ENCODE measurements at places on chromosomes 2 and 18.

DNA sequence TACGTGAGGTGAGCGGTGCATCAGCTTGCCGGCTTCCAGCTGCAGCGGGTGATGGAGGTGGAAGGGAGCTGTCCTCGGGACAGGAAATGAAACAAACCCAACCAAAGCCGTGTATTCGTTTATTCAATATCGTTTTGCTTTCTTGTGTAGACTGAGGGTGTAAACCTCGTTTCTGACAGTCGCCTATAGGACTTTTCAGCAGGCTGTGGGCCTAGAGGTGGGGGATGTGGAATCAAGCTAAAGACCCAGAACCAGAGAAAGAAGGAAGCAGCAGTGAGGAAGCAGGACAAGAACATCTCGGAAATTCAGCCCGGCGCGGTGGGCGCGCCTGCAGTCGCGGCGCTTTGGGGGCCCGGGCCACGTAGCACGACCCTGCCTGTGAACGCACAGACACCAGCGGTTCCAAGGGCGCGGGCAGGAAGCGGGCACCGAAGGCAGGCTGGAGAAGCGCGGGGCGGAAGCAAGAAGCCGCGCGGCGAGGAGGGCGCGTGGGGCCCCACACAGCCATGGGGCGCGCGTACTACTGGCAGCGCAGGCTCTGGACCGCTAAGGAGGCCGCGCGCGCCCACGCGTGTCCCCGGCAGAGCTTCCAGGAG is 755 bp upstream of the ATP9B start:
- no peak for DNase-seq

- no peak for DNase-seq
Measured at GRCh38 chr2:105806996-105807395, 62.3 kb downstream of the NCK2 start.

- DNase-seq: no peak
Measured at GRCh38 chr2:234969306-234970098, 17.7 kb downstream of the SH3BP4 start.

DNA sequence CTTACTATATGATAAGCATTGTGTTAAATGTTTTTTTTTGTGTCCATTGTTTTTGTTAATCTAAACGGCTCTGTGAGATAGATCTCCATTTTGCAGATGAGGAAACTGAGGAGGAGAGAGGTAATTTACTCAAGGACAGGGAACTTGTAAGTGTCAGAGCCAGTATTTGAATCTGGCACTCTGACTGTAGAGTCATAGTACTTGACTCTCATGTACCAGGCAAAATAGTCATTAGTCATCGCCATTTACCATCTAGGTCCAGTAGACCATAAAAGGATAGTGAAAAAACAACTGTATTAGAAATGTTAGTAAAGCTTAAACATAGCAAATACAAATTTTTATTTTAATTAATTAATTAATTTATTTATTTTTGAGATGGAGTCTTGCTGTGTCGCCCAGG is 4.8 kb downstream of the PSMD14 start:
- DNase-seq: no peak

DNA sequence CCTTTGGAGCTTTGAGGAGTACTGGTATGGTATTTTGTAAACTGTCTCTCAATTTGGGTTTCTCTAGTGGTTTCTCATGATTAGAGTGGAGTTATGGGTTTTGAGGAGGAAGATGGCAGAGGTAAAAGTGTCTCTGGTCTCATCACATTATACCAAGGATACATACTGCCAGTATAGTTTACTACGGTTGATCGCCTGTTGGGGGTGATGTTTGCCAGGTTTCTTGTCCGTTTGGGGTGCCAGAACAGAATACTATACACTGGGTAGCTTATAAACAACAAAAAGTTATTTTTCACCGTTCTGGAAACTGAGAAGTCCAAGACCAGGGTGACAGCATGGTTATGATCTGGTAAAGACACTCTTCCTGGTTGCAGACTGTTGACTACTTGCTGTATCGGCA is 293.7 kb downstream of the NYAP2 start:
- DNase-seq: no peak

DNA sequence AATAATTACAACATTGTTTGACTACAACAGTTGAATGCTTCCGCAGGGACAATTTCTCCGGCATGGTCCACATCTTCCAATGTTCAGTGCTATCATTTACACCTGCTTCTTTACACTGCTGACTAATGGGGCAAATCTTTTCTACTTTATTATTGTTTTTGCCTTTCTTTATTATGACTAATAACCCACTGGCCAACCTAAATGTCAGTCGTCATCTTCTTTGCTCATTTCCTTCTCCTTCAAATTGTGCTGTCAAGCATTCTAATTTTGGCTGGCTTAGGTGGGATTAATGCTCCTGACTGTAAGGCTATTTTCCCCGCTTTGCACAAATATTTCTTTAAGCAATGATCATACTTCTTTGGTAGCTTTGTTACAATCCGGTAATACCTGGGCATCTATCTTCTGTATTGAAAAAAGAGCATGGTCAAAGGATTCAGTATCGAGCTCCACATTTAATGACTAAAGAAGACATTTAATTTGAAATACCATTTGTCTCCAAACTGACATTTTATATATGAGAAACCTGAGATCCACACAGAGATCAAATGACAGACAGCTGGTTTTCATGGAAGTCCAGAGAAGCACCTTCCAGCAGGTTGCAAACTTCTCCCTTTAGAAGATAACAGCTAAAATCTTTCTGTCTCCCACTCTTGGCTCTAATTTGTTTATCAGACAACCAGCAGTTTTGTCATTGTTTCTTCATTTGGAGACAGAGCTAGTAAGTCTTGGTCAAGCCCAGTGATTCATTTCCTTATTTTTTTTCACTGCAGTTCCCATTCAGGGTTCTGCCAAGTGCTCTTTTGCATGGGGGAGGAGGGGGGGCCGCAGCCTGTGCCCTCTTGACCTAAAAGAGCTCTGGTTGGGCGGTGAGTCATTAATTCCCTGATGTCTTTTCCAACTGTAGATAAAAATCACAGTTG is 132.9 kb downstream of the SOCS6 start:
- peak; percentile 93 for DNase-seq

DNA sequence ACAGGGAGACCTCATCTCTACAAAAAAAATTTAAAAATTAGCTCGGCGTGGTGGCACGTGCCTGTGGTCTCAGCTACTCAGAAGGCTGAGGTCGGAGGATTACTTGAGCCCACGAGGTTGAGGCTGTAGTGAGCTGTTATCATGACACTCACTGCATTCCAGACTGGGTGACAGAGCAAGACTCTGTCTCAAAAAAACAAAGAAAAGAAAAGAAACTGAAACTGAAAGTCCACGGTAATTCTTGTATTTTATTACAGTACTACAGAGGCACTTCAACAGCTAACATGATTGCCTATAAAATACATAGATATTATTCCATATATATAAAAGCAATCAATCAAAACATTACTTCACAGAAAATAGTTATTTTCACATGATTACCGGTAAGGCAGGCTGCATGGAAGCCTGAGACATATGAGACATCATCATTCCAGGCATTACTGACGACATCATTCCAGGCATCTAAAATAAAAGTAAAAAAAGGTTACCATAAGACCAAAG is 23.1 kb downstream of the PRPF40A start:
- DNase-seq: peak; percentile 64

DNA sequence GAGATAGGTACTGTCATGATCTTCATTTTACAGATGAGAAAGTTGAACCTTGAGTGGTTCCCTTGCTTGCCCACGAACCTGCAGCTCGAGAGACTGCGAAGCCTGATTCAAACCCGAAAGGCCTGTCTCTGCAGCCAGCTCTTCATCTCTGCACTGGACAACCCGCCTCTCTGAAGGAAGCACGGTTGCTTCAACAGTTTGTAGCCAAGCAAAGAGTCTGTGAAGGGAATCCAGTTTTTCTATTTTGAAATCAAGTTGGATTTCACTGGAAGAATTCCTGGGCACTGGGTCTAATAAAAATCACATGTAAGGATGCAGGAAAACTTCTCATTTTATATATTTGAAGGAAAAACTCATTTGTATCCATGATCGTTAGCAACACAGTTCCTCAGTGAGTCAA is 21.3 kb upstream of the ICOS start:
- DNase-seq: no peak

DNA sequence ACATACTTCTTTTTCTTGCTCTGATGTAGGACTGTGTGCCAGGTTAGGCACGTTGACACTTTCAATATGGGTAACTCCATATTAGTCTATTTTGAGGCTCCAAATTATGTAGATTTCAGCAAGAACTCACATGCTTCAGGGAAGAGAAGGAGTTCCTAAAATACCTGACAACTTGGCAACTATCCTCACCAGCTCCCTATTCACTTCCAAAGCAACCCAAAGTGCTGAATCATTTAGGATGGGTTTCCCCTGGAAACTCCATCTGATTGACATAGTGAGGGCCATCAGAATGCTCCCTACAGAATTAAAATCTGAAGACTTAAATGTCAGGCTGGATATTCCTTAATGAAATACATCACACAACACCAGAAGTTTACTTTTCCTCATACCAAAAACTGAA is 32.5 kb upstream of the NFU1 start:
- DNase-seq: no peak

DNA sequence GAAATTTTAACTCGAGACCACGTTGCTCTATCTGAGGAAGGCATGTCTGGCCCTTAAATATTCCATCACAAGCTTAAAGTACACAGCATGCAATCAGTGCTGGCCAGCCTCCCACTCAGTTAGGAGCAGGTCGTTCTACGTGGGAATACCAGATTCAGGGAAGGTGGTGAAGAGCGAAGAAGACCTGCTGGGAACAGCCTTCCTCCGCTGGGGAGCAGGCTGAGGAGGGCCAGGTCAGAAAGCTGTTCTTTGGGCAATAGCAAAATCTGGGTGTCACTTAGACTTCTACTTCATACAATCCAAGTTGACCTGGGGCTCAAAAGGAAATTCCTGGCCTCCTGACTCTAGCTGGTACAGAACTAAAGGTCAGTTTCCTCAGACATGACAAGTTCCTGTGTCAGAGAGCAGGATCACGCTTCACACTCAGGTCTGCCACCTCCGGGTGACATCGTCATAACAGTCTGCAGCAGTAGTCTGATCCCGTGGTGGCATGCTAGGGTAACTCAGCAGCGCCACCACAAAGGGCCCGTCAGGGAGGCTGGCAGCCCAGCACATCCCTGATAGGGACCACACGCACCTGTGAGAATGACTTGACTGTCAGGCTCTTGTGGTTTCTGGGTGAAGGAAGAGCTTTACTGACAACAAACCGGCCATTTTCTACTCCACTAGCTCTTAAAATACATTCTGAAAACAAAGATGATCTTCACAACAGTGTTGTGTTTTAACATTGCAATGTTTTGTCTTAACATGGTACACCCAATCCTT is 35.2 kb upstream of the NAPG start:
- no peak for DNase-seq

DNA sequence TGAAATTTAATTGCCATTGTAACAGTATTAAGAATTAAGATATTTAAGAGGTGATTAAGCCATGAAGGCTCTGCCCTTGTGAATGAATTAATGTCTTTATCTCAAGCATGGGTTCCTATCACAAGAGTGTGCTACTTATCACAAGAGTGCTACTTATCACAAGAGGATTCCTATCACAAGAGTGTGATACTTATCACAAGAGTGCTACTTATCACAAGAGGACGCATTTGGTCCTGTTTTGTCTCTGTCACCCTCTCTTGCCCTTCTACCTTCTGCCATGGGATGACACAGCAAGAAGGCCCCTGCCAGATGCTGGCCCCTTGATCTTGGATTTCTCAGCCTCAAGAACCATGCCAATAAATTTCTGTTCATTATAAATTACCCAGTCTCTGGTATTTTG is 13.2 kb upstream of the COL5A2 start:
- no peak for DNase-seq

GRCh38 chr2:176830362-176830761 is 382.2 kb upstream of the HNRNPA3 start:
- no peak for DNase-seq

- DNase-seq: no peak
Measured at GRCh38 chr2:232527905-232528470, 2.0 kb downstream of the CHRND start.

DNA sequence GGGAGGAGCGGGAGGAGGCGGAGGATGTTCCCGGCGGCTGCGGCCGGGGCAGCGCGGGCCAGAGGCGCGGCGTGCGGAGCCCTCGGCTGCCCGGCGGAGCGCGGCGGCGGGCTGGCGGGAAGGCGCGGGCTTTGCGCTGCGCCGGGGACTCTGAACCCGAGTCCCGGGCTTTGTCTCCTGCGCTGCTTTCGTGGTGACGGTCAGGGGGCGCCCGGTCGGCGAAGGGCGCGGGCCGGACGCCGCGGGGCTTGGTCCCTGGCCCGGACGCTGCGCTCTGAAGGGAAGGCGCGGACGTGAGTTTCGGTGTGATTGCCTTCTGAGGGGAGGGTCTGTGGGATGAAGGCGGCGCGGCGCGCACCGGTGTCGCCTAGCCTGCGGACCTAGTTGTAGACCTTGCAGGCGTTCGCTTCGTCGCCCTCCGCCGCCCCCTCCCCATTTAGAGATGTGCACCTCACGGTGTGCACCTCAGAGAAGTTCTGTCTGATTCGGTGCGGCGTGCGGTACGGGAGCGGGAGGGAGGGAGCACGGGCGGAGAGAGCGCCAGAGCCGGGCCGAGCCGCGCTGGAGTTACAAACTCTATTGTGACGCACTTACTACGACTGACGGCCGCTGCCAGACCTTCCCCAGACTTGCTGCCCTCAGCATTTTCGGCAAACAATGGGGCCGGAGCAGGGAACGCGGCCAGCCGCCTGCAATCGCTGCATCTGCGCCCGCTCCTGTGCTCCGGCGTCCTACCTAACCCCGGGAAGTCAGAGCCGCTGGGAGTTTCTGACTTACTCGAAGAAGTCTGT is 2.1 kb downstream of the BCL2L11 start:
- peak; percentile 72 for DNase-seq

All from kidney glomerular epithelial cell (primary cell).